Hematopoietic multipotent progenitor cell treated with erythropoietin and hydrocortisone succinate and interleukin-3 and kit ligand, for 15 days (in vitro differentiated cells): ENCODE measurements at places on chromosomes 13 and 19.

GRCh38 chr13:102504002-102504401, 92.8 kb upstream of the TPP2 start:
- DNase-seq = no peak

DNA sequence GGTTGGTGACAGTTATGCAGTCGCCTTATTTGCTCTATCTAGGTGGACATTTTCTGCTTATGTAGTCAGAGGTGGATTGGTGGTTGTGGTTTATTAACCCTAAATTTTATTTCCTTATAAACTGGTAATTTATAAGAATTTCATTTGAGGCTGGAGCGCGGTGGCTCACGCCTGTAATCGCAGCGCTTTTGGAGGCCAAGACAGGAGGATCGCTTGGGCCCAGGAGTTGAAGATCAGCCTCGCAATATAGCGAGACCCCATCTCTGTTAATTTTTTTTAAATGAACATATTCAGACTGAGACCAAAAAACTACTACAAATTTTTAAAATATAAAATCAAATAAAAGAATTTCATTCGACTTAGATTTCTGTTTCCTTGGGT, 810 bp downstream of the ZNF627 start:
- no peak for DNase-seq

GRCh38 chr13:103815619-103816018, 749.4 kb upstream of the SLC10A2 start:
- DNase-seq = no peak

GRCh38 chr19:13795595-13796300, 505 bp downstream of the ZSWIM4 start:
- no peak for DNase-seq

DNA sequence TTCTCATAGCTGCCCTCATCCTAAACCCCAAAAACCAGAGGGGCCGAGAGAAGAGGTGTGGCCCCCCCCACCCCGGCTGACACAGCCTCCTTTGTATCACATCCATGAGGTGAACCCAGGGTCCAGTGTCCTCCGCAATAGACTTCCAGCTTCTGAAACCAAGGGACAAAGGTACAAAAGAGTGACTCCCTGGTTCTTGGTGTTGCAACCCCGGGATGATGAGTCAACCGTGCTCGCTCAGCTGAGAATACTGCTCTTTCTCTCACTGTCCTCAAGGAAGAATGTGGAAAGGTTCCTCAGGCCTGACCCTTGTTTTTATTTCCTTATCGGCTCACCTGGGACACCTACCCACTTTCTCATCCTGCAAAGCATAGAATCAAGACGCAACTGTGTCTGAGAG, 5.5 kb downstream of the SLC15A1 start:
- no peak for DNase-seq

GRCh38 chr19:1860042-1860775, 3.2 kb downstream of the KLF16 start:
- peak; percentile 69 for DNase-seq

DNA sequence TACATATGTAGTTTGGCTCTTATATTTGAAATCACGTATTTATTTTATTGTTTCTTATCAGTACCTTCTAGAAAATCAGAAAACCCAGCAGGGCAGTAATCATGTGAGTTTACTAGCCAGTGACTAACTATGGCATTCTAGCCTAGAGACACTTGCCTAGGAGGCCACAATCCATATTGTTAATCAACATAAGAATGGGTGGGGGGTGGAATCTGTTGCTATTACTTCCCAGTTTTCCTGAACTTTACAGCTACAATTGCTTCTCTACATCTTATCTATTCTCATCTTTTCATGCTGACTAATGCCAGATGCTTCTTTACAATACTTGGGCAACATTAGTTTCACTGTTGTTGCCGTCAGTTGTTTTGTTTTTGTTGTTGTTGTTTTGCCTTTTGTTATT, 18.7 kb upstream of the ATXN8OS start:
- no peak for DNase-seq

GRCh38 chr13:27446986-27447583, 3.3 kb downstream of the MTIF3 start:
- DNase-seq = no peak

GRCh38 chr19:47650700-47651099, 41.8 kb downstream of the BICRA start:
- DNase-seq = no peak

DNA sequence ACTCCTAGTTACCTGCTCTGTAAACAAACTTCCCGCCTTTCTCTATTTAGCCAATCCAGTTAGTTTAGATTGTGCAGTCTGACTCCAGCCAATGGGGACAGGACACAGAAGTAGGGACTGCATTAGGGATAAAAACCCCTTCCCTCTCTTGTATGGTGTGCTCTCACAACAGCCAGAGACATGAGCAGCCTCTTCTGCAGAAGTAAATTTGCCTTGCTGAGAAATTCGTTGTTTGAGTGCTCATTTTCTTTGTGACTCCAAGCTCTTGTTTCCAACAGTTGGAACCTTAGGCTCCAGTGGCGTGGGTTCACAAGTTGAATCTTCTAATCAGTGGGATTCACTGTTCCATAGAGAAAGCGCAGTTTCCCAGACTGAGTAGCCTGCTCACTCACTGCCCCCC, 66.1 kb downstream of the ZNF93 start:
- DNase-seq = no peak

- no peak for DNase-seq
Measured at GRCh38 chr19:30381366-30381765, 9.2 kb downstream of the ZNF536 start.
